ENCODE measurements at places on chromosomes 5 and 9.

DNA sequence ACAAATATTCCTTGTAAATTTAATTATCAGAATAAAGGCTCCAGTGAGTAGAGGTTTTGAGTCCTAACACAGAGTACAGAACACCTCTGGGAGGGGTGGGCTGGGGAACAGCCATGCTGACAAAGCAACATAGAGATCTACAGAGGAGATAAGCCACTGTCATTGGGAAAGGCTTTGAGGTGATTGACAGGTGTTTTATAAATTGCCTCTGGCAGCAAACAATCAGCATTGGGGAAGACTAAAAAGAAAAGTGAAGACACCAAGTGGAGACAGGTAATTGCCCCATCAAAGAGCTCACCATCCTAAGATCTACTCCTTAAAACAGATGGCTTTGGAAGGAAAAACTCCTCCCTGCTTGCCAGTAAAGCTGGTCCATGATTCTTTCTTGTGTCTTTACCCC is 189.7 kb upstream of the TLE4 start:
- DNase-seq = no peak
- no peaks in the 10 kb centered on the region for H3K27me3 ChIP-seq
- no peak overlapping the region for H3K4me3 ChIP-seq
- no peaks in the 10 kb centered on the region for H3K36me3 ChIP-seq
- no peaks in the 10 kb centered on the region for H3K4me1 ChIP-seq
- no peak overlapping the region for H3K27ac ChIP-seq

- H3K27me3 ChIP-seq = no peaks in the 10 kb centered on the region
- H3K36me3 ChIP-seq = peaks cover 27% of the 10 kb centered on the region
- H3K4me3 ChIP-seq = no peak overlapping the region
- H3K4me1 ChIP-seq = peaks cover 7% of the 10 kb centered on the region
- DNase-seq = no peak
Observed at GRCh38 chr5:134138416-134139376, 24.2 kb downstream of the TCF7 start.

GRCh38 chr5:87829217-87829551 is 416.5 kb upstream of the CCNH start:
- no peaks in the 10 kb centered on the region for H3K4me1 ChIP-seq
- H3K4me3 ChIP-seq = no peak overlapping the region
- no peaks in the 10 kb centered on the region for H3K27me3 ChIP-seq
- no peaks in the 10 kb centered on the region for H3K36me3 ChIP-seq
- H3K27ac ChIP-seq = no peak overlapping the region
- no peak for DNase-seq

GRCh38 chr5:100872408-100873190 is 30.5 kb downstream of the ST8SIA4 start:
- H3K4me3 ChIP-seq = no peak overlapping the region
- H3K36me3 ChIP-seq = no peaks in the 10 kb centered on the region
- H3K27me3 ChIP-seq = peaks cover 31% of the 10 kb centered on the region

GRCh38 chr5:36820900-36821299 is 55.7 kb upstream of the NIPBL start:
- DNase-seq = peak; percentile 13
- H3K4me3 ChIP-seq = no peak overlapping the region
- no peaks in the 10 kb centered on the region for H3K36me3 ChIP-seq
- H3K27me3 ChIP-seq = peaks cover 9% of the 10 kb centered on the region

DNA sequence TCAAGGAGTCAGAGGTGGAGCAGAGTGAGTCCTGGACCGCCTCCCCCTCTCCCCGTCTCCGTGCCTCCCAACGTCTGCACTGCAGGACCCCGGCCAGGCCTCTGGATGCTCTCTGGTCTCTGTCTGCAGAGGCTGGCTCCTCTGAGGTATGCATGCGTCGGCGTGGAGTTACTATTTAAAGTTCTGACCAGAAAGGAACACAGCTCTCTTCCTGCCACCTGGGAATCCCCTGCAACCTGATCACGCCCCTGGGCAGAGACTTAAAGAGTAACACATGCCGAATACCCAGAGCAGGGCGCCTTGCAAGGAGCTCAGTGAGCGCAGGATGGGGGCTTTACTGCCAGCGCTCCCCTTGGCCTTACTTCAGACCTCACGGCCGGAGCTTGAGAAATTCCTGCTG is 16.0 kb downstream of the ANXA6 start:
- H3K27ac ChIP-seq = no peak overlapping the region
- H3K36me3 ChIP-seq = peaks cover 32% of the 10 kb centered on the region
- no peak for DNase-seq
- H3K27me3 ChIP-seq = no peaks in the 10 kb centered on the region
- no peak overlapping the region for H3K4me3 ChIP-seq

Data from A673 (cell line).